ENCODE measurements at places on chromosomes 12 and 14. TPM values are rescaled to one million over a fixed set of nuclear protein-coding genes. Genes with fewer than 3 reads are reported as not detected.

- DNase-seq, result no peak
Measured at GRCh38 chr12:52370926-52371608, 3.8 kb upstream of the KRT85 start.

- no peak for DNase-seq
Measured at GRCh38 chr12:105983622-105984320, 155.0 kb downstream of the NUAK1 start.

The MYBPC1 gene
- total RNA-seq, result not detected

DNA sequence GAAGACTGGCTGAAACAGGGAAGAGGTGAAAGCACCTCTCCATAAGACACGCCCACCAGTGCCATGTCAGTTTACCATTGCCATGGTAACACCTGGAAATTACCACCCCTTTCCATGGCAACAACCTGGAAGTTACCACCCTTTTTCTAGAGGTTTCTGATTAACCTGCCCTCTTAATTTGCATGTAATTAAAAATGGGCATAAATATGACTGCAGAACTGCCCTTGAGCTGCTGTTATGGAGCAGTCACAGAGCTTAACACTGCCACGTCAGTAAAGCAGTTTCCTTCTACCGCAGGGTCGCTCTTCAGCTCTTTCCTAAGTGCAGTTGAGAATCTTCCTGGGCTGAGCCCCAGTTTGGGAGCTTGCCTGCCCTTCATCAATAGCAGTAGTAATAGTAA is 55.2 kb downstream of the RASSF3 start:
- DNase-seq, result peak; percentile 48

DNA sequence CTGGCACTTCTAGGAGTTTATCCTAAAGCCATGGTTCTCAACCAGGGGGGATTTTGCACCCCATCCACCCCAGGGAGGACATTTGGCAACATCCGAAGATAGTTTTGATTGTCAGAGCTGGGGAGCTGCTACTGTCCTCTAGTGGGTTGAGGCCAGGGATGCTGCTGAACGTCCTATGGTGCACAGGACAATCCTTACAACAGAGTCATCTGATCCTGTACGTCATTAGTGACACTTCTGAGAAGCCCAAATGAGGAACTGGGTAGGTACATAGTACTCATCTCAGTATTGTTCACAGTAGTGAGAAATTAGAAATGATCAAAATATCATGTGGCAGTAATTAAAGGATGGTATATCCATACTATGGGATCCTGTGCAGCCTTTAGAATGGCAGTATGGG is 185.1 kb downstream of the CHST11 start:
- DNase-seq, result no peak

The CACNA1C gene
- 1.4 TPM for total RNA-seq
